ENCODE measurements at places on chromosomes 5 and 9.

DNA sequence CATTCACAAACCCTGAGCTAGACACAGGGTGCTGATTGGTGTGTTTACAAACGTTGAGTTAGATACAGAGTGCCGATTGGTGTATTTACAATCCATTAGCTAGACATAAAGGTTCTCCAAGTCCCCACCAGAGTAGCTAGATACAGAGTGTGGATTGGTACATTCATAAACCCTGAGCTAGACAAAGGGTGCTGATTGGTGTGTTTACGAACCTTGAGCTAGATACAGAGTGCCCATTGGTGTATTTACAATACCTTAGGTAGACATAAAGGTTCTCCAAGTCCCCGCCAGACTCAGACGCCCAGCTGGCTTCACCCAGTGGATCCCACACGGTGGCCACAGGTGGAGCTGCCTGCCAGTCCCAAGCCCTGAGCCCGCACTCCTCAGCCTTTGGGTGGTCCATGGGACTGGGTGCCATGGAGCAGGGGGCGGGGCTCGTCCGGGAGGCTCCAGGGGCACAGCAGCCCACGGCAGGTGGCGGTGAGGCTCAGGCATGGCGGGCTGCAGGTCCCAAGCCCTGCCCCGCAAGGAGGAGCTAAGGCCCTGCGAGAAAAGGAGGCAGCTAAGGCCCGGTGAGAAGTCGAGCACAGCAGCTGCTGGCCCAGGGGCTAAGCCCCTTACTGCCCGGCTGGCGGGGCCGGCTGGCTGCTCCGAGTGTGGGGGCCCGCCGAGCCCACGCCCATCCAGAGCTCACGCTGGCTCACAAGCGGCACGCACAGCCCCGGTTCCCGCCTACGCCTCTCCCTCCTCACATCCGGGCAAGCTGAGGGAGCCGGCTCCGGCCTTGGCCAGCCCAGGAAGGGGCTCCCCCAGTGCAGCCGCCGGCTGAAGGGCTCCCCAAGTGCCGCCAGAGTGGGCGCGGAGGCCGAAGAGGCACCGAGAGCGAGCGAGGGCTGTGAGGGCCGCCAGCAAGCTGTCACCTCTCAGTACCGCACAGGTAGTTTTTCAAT is 1039.2 kb upstream of the CDH9 start:
- DNase-seq = no peak

GRCh38 chr9:36146651-36147050 is 10.1 kb downstream of the GLIPR2 start:
- DNase-seq = no peak

- no peak for DNase-seq
Measured at GRCh38 chr5:153489611-153490010, 859 bp upstream of the GRIA1 start.

- no peak for DNase-seq
Measured at GRCh38 chr5:139701056-139701741, 53.0 kb downstream of the CXXC5 start.
